T1000 (cell line): ENCODE measurements at places on chromosomes 4 and X.

- DNase-seq: peak; percentile 19
Measured at GRCh38 chr4:55733932-55734331, 85.7 kb upstream of the EXOC1L start.

DNA sequence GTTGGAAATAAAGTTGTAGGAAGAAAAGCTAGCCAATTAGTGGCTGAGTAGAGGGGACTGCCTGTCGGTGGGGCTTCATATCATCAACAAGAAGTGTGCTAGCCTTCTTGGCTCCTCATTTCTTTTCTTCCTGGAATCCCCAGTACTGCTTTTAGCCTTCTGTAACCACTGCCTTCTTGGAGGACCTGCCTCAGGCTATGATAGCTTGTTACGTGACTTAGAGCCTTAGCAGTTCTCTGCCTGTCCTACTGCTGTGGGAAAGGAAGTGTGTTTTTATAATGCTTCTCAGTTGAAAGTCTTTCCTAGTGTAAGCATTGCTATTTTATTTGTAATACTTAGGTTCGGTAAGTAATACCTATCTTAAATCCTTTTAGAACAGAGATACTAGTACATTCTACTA, 61.9 kb downstream of the LARP1B start:
- no peak for DNase-seq

- no peak for DNase-seq
Measured at GRCh38 chrX:72373136-72373535, 67.4 kb upstream of the CITED1 start.

- no peak for DNase-seq
Measured at GRCh38 chrX:9429767-9430166, 35.1 kb upstream of the TBL1X start.

DNA sequence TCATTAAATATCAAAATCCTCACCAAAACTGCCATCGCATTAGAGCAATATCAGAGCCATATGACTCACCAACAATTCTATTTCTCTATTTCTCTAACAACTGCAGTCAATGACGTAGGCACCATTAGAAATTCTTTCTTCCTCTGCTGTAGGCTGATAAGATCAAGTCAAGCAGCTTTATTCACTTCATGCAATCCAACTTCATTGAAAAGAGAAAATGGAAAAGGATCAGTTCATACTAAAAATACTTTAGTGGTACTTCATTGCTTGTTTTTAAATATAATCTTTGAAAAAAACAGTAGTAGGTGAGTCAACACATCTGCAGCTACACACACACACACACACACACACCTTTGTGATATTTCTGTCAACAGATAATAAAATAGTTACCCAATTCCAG, 345.3 kb upstream of the TENM3 start:
- no peak for DNase-seq

DNA sequence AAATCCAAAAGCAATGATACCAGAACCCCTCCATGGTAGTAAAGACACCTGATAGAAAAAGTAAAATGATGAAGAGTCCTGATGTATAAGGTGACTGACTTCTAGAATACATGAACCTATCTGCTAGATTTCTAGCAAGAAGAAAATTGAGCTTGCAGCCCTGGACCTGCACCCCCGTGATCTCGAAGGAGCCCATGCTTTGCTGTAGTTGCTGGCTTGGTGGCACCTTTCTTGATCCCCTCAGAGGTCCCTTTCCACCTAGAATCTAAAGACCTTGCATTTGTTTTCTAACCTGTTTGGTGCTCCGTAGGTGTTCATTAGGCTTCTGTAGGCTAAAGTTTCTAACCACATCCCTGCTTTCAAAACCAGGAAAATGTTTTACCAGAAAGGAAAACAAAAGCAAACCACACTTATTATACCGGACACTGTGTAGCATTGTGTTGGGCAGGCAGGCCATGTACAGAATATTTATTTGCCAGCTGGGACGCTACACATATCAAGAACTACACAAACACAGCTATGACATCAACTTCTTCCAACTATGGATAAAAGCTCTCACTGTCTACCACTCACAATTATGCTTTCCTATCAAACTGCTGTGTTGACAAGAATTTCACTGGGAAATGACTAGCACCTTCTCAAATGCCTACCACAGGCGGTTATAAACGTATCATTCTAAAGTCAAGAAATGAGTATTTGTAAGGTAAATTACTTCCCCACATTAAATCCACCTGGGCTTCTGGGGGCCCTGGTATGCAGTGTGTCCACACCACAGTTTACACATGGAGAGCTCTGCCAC, 316.2 kb downstream of the UNC5C start:
- DNase-seq: no peak

GRCh38 chr4:88185906-88186305, 27.5 kb upstream of the ABCG2 start:
- no peak for DNase-seq

GRCh38 chr4:182179105-182179504, 64.1 kb upstream of the TENM3 start:
- no peak for DNase-seq

GRCh38 chr4:174631901-174632758, 109.8 kb upstream of the HPGD start:
- DNase-seq: no peak
